ENCODE measurements at places on chromosomes 16 and 17.
A peak's percentile ranks its signal among the peaks of the same experiment; 100 is the strongest.

DNA sequence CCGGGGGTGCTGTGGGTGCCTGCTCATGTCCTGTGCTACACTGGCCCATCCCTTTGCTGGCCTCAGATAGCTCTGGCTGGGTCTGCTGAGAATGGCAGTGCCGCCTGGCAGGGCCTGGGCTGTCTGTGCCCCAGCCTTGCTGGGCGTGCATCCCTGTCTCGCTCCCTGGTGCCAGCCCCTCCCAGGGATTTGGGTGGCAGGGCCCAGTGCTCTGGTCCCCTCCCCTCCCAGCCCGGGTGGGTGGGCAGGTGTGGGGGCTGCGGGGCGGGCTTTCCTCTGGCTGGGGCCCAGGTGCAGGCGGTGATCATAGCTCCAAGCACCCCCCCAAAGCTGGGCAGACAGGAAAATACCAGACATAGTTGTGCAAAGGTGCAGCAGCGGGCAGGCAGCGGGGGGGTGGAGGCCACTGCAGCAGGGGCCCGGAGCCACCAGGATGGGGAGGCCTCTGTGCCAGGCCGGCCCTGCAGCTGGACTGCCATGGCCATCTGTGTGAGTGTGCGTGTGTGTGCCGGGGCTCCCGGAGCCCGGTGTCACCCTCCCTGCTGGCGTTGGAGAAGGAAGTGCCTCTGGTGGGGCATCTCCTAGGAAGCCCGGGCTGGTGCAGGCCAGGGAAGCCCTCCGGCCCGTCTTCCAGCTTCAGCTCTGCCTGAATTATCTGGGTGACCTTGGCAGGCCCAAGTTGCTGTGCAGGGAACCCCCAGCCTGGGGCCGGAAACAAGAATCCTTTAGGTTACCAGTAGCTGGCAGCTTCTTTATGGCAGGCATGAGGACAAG is 7.4 kb downstream of the GLIS2 start:
- no peak for DNase-seq

DNA sequence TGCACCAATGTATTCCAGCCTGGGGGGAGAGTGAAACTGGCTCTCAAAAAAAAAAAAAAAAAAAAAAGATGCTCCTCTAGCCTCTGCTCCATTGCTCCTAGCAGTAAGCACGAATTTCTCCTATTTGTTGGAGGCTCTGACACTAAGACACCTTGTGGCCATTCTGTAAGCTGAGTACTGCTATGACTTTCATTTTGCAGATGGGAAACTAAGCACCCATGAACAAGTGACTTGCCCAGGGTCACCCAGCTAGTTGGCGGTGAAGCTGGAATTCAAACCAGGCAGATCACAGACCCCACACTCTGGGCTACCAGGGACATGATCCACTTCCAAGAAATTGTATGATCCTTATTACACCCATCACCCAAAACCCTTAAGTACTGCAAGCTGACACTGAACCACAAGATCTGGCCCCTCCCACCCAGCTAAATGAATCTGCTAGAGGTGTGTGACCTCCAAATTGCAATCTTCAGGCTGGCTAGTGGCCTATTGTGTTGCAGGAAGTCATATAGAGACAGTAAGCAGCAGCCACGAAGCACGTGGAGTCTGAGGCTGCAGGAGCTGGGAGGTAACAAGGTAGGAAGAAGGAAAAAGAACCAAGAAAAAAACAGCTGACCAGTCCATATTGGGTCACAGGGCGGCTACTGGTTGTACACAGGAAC is 209.4 kb downstream of the XYLT1 start:
- DNase-seq, result no peak

DNA sequence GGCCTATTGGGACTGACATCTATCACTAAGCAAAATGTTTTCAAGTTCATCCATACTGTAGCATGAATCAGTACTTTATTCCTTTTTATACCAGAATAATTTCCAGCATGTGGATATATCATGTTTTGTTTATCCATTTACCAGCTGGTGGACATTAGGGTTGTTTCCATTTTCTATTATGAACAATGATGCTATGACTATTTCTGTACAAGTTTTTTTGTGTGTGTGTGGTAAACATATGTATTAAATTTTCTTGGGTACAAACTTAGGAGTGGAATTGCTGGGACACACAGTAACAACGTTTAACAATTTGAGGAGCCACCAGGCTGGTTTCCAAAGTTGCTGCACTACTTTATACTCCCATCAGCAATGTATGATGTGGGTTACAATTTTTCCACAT is 91.0 kb downstream of the USP32 start:
- DNase-seq, result no peak

DNA sequence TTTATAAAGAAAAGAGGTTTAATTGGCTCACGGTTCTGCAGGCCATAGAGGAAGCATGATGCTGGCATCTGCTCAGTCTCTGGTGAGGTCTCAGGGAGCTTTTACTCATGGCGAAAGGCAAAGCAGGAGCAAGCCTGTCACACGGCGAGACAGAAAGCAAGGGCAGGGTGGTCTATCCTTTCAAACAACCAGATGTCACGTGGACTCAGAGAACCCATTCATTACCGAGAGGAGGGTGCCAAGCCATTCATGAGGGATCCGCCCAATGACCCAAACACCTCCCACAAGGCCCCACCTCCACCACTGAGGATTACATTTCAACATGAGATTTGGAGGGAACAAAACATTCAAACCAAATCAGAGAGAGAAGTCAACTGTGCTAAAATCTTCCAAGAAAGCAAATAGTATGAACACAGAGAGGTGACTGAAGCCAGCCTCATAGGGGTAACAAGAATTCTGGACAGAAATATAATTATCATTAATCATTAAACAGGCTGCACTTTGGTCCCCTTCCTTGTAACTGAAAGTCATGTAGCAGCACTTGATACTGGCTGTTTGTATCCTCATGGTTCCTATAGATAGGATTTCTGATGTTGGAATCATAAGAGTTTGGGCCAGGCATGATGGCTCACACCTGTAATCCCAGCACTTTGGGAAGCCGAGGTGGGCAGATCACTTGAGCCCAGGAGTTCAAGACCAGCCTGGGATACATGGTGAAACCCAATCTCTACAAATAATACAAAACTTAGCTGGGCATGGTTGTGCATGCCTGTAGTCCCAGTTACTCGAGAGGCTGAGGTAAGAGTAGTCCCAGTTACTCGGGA is 52.5 kb upstream of the B4GALNT2 start:
- no peak for DNase-seq

DNA sequence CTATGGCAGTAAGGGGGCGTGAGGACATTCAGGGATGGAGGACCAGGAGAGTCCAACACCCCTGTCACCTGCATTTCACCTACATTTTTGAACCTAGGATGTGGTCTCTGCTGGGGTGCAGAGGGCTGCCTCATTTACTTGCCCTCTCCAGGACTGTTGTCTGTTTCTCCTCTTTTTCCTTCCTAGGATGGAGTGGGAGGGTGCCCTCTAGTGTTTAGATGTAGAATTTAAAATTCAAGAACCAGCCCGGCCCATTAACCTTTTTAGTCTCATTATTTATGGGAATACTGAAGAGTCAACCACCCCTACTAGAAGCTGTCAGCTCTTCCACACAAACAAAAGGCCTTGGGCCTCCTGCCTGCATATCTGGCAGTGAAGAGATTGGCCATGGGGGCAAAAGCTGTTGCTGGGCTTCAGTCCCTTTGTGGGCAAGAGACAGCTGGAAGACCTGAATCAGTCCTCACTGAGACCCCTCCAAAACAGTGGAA is 2.5 kb upstream of the STARD3 start:
- peak; percentile 58 for DNase-seq

GRCh38 chr17:58232707-58233156 is 5.7 kb upstream of the LPO start:
- DNase-seq, result no peak

- DNase-seq, result no peak
Measured at GRCh38 chr17:9334536-9335446, 240.8 kb downstream of the STX8 start.

GRCh38 chr17:68955181-68955841 is at the start of gene ABCA8:
Gene ABCA8, minus strand, starts transcription at chr17:68955392. Its CDS starts 13,358 bp downstream, at chr17:68942034.
- no peak for DNase-seq

- no peak for DNase-seq
Measured at GRCh38 chr17:40107522-40108174, 7.3 kb upstream of the NR1D1 start.

- DNase-seq, result no peak
Measured at GRCh38 chr17:63558441-63558840, 8.2 kb downstream of the DCAF7 start.

GRCh38 chr16:53872248-53873221 is 168.6 kb downstream of the FTO start:
- DNase-seq, result no peak

GRCh38 chr17:10061111-10061845 is 137.1 kb downstream of the GAS7 start:
- no peak for DNase-seq

DNA sequence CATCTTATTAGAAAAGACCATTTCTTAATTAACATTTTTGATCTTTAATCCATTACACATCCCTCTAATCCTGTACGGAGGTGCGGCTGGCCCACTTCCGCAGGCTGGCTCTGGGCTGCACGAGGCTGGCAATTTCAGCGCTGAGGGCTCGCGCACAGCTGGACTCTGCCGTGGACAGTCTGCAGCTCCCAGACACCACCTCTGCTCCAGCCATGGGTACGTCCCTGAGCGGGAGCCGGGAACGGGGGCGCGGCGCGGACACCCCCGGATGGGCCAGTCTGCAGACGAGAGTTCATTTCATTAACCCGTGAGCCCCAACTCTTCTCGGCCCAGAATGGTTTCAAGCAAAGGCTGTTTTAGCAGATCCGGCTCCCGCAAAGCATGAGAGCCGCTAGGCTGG is 87.9 kb downstream of the ZNF423 start:
- DNase-seq, result no peak

- no peak for DNase-seq
Measured at GRCh38 chr17:58605986-58606385, 85.9 kb downstream of the TEX14 start.

DNA sequence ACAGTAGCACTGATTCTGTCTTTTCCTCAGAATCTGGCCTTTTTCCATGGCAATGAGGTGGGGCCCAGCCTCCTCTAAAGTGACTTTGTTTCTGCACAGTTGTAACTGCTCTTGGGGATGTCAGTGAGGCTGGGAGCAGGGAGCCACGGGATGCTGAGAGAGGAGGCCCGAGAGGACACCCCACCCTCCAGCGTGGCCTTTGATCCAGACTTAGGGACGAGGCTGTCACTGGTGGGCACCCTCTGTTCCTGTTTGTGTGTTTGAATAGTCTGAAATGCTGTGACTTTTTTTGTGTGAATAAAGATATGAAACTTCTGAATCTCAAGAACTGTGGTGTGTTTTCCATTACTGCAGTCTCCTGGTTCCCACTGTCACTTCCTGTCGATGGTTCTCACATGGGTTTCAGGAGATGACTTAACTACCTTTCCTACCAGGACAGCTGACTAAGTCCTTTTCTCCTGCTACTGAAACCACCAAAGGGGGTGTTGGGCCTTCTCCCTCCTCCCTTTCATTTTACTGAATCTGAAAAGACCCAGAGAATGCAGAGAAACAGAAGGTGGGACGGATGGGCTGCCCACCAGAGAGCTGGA is 18.6 kb downstream of the KCTD2 start:
- no peak for DNase-seq

GRCh38 chr17:46144246-46144645 is 49.0 kb downstream of the KANSL1 start:
- DNase-seq, result no peak

DNA sequence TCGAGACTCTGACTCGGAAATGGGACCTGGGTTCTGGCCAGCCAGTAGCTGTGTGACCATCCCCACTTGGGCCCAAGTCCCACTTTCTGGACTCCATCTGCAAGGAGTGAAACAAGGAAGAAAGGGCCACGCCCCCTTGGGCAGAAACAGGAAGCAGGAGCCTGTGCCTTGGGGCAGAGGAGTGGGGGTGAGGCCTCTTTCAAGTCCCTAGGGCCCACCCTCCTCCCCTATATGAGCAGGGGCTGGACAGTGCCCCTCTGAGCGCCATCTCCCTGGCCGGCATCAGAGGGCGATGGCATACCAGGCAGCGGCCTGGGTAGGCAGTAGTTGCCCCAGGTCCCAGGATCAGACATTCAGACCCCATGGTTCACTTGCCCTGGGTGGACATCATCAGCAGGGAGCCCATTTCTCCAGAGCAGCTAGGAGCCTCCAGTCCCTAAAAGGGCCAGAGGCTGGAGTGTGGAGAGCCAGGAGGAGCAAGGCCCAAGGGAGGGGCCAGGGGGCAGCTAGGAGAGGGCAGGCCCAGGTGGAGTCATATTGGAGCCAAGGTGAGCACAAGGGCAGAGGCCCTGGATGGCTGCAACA is 7.1 kb downstream of the BCAR1 start:
- no peak for DNase-seq

DNA sequence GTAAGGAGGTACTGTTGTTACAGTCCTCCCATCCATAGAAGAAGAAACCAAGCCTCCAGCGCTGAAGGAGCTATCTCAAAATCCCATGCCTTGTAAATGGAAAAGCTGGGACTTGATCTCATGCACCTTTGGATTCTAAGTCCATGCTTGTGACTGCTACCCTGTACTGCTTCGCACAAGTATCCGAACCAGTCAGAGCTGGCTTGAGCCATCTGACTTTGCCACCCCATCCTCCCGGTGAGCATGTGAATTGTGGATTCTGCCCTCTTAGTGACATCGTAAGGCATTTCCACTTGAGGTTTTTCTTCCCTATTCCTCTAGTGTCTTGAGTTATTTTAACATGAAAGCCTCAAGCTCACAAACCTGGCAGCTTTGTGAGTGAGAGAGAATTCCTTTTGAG is 15.3 kb downstream of the MYOCD start:
- DNase-seq, result no peak

DNA sequence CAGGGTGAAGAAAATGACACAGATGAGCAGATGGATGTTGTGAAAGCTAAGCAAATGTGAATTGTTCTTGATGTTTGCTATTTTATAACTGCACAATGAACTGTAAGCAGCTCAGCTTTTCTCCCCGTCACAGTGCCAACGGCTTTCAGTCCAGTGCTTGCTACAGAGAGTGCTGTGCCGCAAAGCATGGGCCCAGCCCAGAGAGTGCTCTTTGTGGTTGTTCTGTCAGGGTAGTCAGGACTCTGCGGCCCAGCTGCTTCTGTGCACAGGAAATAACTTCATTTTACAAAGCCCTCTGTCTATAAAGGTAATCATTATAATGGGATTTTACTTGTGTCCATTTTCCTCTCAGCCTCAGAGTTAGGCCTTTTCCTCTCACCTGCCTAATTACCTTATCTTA is 39.1 kb downstream of the CDRT15 start:
- no peak for DNase-seq

- peak; percentile 45 for DNase-seq
Measured at GRCh38 chr16:4944333-4945281, 7.7 kb upstream of the PPL start.

DNA sequence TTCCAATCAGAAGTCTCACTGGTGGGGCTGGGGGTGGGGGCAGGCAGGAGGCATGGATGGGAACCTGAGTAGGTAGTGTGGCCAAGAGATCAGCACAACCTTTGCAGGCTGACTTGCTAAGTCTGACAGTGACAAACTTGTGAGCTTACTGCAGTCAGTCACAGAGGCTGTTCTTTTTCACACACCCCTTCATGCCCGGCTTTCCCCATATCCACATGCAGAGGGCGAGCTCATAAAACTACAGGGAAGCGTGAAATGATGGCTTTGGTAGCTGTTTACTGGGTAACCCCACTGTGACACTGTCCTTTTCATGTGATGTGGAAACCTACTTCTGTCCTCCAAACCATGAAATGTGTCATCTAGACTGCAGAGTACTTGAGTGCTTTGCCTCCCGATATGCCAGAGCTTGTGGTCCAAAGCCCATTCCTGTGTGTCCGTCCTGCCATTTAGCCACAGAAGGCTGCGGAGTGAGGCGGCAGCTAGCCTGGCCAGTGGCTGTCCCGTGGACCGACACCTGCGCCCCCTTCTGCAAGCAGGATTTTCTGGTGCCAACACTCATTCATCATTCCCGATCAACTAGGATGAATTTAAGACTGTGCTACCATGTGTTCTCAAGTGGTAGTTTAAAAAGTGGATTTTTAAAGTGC is 9.8 kb downstream of the GEMIN4 start:
- no peak for DNase-seq

- DNase-seq, result no peak
Measured at GRCh38 chr17:17767154-17767869, 69.5 kb downstream of the SREBF1 start.

All from NCI-H510A treated with DMSO at 0.1 percent for 48 hours (cell line).